ENCODE measurements at places on chromosomes 1 and 21. TPM values are rescaled to one million over a fixed set of nuclear protein-coding genes. Genes with fewer than 3 reads are reported as not detected.

Gene NUCKS1
- total RNA-seq = 89.7 TPM

Gene HSD3B2
- not detected for total RNA-seq

Gene TNFRSF8
- 0.28 TPM for total RNA-seq

Gene CA14
- total RNA-seq = not detected

Gene RNU1-4
- total RNA-seq = 4,050 TPM

Gene OR2L2
- under 0.01 TPM for total RNA-seq

Data from smooth muscle cell of bladder (primary cell).